ENCODE measurements at places on chromosomes 6 and 20.

GRCh38 chr20:24111858-24112257 lies 123.3 kb upstream of the GGTLC1 start:
- DNase-seq = no peak

- no peak for DNase-seq
Observed at GRCh38 chr6:134420614-134421181, 102.8 kb upstream of the SGK1 start.

DNA sequence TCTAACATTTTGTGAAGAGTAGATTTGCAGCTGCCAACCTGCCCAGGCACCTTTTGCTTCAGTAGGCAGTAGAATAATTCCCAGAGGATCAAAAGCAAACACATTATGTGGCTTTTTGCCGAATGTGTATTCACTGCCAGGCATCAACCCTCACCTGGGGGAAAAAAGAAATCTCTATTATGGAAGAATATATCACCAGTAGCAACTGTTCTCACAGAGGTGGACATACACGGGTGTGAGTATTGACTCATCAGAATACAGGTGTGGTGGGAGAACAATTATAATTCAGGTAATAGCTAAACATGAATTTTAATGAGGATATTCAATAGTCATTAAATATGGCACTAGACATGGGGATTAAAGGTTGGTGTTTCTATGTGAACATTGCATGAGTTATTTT lies 910.7 kb downstream of the TFAP2A start:
- no peak for DNase-seq

- no peak for DNase-seq
Observed at GRCh38 chr20:43916073-43916880, 1.6 kb downstream of the TOX2 start.

- DNase-seq = no peak
Observed at GRCh38 chr20:58712151-58712791, 19.7 kb downstream of the NPEPL1 start.

Data from nucleus accumbens (tissue), 56 donors.